Fibroblast of lung (primary cell): ENCODE measurements at places on chromosomes 7 and 10. TPM values are rescaled to one million over a fixed set of nuclear protein-coding genes. Genes with fewer than 3 reads are reported as not detected.

- no peaks in the 10 kb centered on the region for H3K36me3 ChIP-seq
- no peak for DNase-seq
- H3K27ac ChIP-seq, result no peak overlapping the region
- H3K4me3 ChIP-seq, result no peak overlapping the region
- no peaks in the 10 kb centered on the region for H3K4me1 ChIP-seq
Measured at GRCh38 chr7:26038201-26038990, 113.6 kb upstream of the NFE2L3 start.

GRCh38 chr10:31197886-31198285 lies 121.1 kb upstream of the ZEB1 start:
- H3K4me1 ChIP-seq, result peaks cover 3% of the 10 kb centered on the region
- no peaks in the 10 kb centered on the region for H3K36me3 ChIP-seq
- no peak for DNase-seq
- no peaks in the 10 kb centered on the region for H3K27me3 ChIP-seq

GRCh38 chr7:139054101-139054500 lies 18.3 kb upstream of the ZC3HAV1L start:
- H3K27ac ChIP-seq, result no peak overlapping the region
- peaks cover 4% of the 10 kb centered on the region for H3K36me3 ChIP-seq
- no peak for DNase-seq
- no peaks in the 10 kb centered on the region for H3K27me3 ChIP-seq

GRCh38 chr7:100875356-100875751 lies 451 bp downstream of the SRRT start:
- no peaks in the 10 kb centered on the region for H3K27me3 ChIP-seq
- peaks cover 27% of the 10 kb centered on the region for H3K36me3 ChIP-seq
- peak overlapping the region; percentile 92 for H3K27ac ChIP-seq
- peak overlapping the region; percentile 95 for H3K4me3 ChIP-seq
- DNase-seq, result no peak
- H3K4me1 ChIP-seq, result peaks cover 6% of the 10 kb centered on the region

DNA sequence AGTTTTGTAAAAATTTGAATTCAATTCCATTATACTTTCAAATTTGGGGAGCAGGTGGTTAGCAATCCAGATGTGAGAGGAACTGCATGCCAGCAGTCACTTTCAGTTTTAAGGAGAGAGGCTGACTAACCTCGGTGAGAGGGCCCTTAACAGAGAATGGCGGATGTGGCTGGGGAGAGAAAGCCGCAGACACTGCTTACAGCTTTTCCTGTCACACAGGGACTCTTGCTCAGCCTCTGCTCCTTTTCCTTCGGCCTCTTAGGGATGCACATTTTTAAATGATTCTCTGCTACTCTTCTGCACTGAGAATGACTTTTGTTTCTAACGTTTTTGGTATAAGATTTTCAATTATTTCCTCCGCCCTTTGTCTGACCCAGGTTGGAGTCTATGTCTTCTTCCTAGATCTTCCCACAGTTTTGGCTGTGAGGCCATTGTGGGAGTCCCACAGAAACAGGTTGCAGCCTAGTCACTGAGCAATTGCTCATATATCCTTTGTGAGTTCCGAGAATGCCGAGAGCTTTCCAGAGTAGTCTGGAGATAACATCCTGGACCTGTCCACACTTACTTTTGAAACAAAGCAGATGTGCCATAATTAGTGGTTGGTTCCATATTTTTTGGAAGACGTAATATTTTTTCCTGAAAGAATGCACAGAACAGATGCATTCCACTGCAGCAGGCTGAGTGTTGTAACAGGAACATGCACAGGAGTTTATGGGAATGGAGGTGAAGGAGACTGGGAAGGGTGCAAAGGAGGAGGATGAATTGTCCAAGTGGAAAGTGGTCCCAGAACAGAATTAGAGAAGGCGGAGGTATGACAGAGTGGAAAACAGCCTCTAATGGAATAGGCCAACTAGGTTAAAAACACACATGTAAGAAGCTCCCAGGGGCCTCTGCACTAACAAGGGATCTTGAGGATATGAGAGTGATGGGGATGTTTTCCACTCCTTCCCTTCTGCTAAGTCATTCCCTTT lies 168.0 kb upstream of the ZNF32 start:
- H3K27ac ChIP-seq, result peak overlapping the region; percentile 34
- no peak overlapping the region for H3K4me3 ChIP-seq
- no peaks in the 10 kb centered on the region for H3K36me3 ChIP-seq
- H3K27me3 ChIP-seq, result no peaks in the 10 kb centered on the region

GRCh38 chr7:106357675-106358074 lies 72.9 kb upstream of the NAMPT start:
- H3K4me3 ChIP-seq, result no peak overlapping the region
- H3K36me3 ChIP-seq, result no peaks in the 10 kb centered on the region
- H3K4me1 ChIP-seq, result no peaks in the 10 kb centered on the region
- no peak overlapping the region for H3K27ac ChIP-seq
- no peaks in the 10 kb centered on the region for H3K27me3 ChIP-seq

GRCh38 chr7:80584778-80585177 lies 53.7 kb upstream of the CD36 start:
- H3K27ac ChIP-seq, result no peak overlapping the region
- H3K36me3 ChIP-seq, result no peaks in the 10 kb centered on the region
- no peak overlapping the region for H3K4me3 ChIP-seq
- no peaks in the 10 kb centered on the region for H3K27me3 ChIP-seq
- H3K4me1 ChIP-seq, result peaks cover 3% of the 10 kb centered on the region

- DNase-seq, result no peak
- H3K4me3 ChIP-seq, result no peak overlapping the region
- H3K27me3 ChIP-seq, result no peaks in the 10 kb centered on the region
- no peak overlapping the region for H3K27ac ChIP-seq
Measured at GRCh38 chr10:96236090-96236478, 35.3 kb downstream of the BLNK start.

GRCh38 chr10:70583669-70584037 lies 18.9 kb downstream of the PRF1 start:
- no peaks in the 10 kb centered on the region for H3K4me1 ChIP-seq
- H3K27me3 ChIP-seq, result peaks cover 14% of the 10 kb centered on the region
- H3K27ac ChIP-seq, result no peak overlapping the region
- no peak for DNase-seq

- H3K36me3 ChIP-seq, result no peaks in the 10 kb centered on the region
- H3K27me3 ChIP-seq, result no peaks in the 10 kb centered on the region
- no peak for DNase-seq
- no peak overlapping the region for H3K27ac ChIP-seq
Measured at GRCh38 chr7:104700336-104700735, 313.7 kb upstream of the KMT2E start.

GRCh38 chr10:95748349-95748748 lies 7.6 kb upstream of the ENTPD1 start:
- H3K27me3 ChIP-seq, result no peaks in the 10 kb centered on the region
- no peak for DNase-seq
- H3K36me3 ChIP-seq, result no peaks in the 10 kb centered on the region
- no peaks in the 10 kb centered on the region for H3K4me1 ChIP-seq

GRCh38 chr7:134368851-134369544 lies 52.3 kb upstream of the SLC35B4 start:
- H3K4me3 ChIP-seq, result no peak overlapping the region
- H3K27ac ChIP-seq, result no peak overlapping the region
- H3K36me3 ChIP-seq, result no peaks in the 10 kb centered on the region
- peak; percentile 80 for DNase-seq
- H3K4me1 ChIP-seq, result no peaks in the 10 kb centered on the region

- H3K36me3 ChIP-seq, result peaks cover 14% of the 10 kb centered on the region
- peak overlapping the region; percentile 93 for H3K27ac ChIP-seq
- peak; percentile 70 for DNase-seq
- H3K27me3 ChIP-seq, result no peaks in the 10 kb centered on the region
- H3K4me3 ChIP-seq, result no peak overlapping the region
- peaks cover 31% of the 10 kb centered on the region for H3K4me1 ChIP-seq
Measured at GRCh38 chr10:95246582-95247051, 44.2 kb downstream of the PDLIM1 start.

DNA sequence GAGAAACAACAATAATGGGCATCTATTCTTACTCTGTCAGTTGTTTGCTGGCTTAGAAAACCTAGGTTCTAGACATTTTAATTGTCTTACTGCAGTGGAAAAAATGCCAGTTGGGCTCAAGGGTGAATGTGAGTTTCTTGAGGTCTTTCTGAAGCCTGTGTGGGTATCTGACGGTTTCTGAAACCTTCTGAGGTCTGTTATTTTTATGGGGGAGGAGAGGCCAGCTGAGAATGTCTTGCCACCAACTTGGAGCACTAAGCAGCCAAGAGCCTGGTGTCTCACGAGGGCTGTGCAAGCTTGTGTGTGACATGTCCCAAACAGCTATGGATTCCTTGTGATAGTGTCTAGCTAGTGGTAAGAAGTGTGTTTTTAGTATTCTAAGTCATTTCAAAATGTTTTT lies 24.2 kb upstream of the DDC start:
- no peaks in the 10 kb centered on the region for H3K27me3 ChIP-seq
- no peak for DNase-seq
- H3K36me3 ChIP-seq, result peaks cover 1% of the 10 kb centered on the region
- H3K4me3 ChIP-seq, result no peak overlapping the region

PNLIP gene
- total RNA-seq, result not detected in 2 replicates

NME8 gene
- total RNA-seq, result not detected in 2 replicates

TFPI2 gene
- 1.5 and 14.4 TPM in 2 replicates for total RNA-seq

GIMAP7 gene
- total RNA-seq, result not detected in 2 replicates

AKR1D1 gene
- total RNA-seq, result not detected in 2 replicates

CLDN4 gene
- under 0.01 and 0.26 TPM in 2 replicates for total RNA-seq

GSTO2 gene
- total RNA-seq, result 2.1 and 3.1 TPM in 2 replicates

NEUROD6 gene
- not detected in 2 replicates for total RNA-seq
